A549 treated with ZK216348 at 1 μM for 4 hours (cell line): ENCODE measurements at places on chromosomes 2 and 18. TPM values are rescaled to one million over a fixed set of nuclear protein-coding genes. Genes with fewer than 3 reads are reported as not detected.

The CYB5A gene
- 120 to 171 TPM (median 127 TPM) in 5 replicates for total RNA-seq

The MYOM1 gene
- 0.07 to 0.28 TPM (median 0.12 TPM) in 5 replicates for total RNA-seq

The CYS1 gene
- total RNA-seq = 1.2 to 1.8 TPM (median 1.4 TPM) in 5 replicates

The PAX8 gene
- 0.49 to 1.5 TPM (median 1.0 TPM) in 5 replicates for total RNA-seq

The MGAT4A gene
- total RNA-seq = 1.3 to 2.3 TPM (median 2.0 TPM) in 5 replicates

The CPS1 gene
- 7.5 to 12.3 TPM (median 10.7 TPM) in 5 replicates for total RNA-seq

The POU3F3 gene
- total RNA-seq = 0.05 to 0.06 TPM in 2 of 5 replicates, not detected in the others

The NCKAP5 gene
- total RNA-seq = 0.79 to 1.4 TPM (median 1.1 TPM) in 5 replicates

The HRH4 gene
- not detected in 5 replicates for total RNA-seq

The RNF152 gene
- total RNA-seq = 0.09 to 0.15 TPM in 2 of 5 replicates, not detected in the others

The EN1 gene
- total RNA-seq = 0.89 to 1.4 TPM (median 1.0 TPM) in 5 replicates

The SNTG2 gene
- not detected in 5 replicates for total RNA-seq

The RBM44 gene
- 0.13 to 0.66 TPM (median 0.29 TPM) in 5 replicates for total RNA-seq

The DCTN1 gene
- 107 to 172 TPM (median 149 TPM) in 5 replicates for total RNA-seq

The HOXD13 gene
- 0.07 to 0.27 TPM (median 0.23 TPM) in 5 replicates for total RNA-seq

The LCT gene
- 0.04 to 0.06 TPM in 2 of 5 replicates, not detected in the others for total RNA-seq

The BOLL gene
- total RNA-seq = not detected in 5 replicates

The BIN1 gene
- 25.6 to 33.2 TPM (median 29.9 TPM) in 5 replicates for total RNA-seq

The CROCC2 gene
- not detected in 5 replicates for total RNA-seq

The BMP10 gene
- total RNA-seq = not detected in 5 replicates

The ASTL gene
- not detected in 5 replicates for total RNA-seq

The CRYGB gene
- not detected in 5 replicates for total RNA-seq

The CACNB4 gene
- total RNA-seq = 0.06 to 0.16 TPM (median 0.07 TPM) in 3 of 5 replicates, not detected in the others

The SIX3 gene
- 0.81 to 1.6 TPM (median 1.4 TPM) in 5 replicates for total RNA-seq

The HAT1 gene
- 67.1 to 96.5 TPM (median 68.8 TPM) in 5 replicates for total RNA-seq

The ATOH8 gene
- 7.8 to 14.0 TPM (median 9.8 TPM) in 5 replicates for total RNA-seq

The CXCR1 gene
- total RNA-seq = not detected in 5 replicates

The ERMN gene
- total RNA-seq = not detected in 5 replicates

The C2orf92 gene
- 0.54 to 1.1 TPM (median 0.66 TPM) in 5 replicates for total RNA-seq

The GAL3ST2 gene
- 0.20 to 0.46 TPM (median 0.33 TPM) in 5 replicates for total RNA-seq

The DQX1 gene
- 0.09 to 0.49 TPM (median 0.20 TPM) in 3 of 5 replicates, not detected in the others for total RNA-seq

The ACADL gene
- 0.11 to 0.24 TPM in 2 of 5 replicates, not detected in the others for total RNA-seq

The NT5C1B gene
- total RNA-seq = not detected in 5 replicates

The LOXL3 gene
- 0.27 to 1.1 TPM (median 0.58 TPM) in 5 replicates for total RNA-seq

The ACP1 gene
- 177 to 303 TPM (median 183 TPM) in 5 replicates for total RNA-seq

The REG3A gene
- total RNA-seq = not detected in 5 replicates

The PRSS56 gene
- total RNA-seq = 0.08 to 0.31 TPM (median 0.20 TPM) in 4 of 5 replicates, not detected in the other

The TUBA4B gene
- total RNA-seq = 0.26 to 0.33 TPM (median 0.27 TPM) in 3 of 5 replicates, not detected in the others

The TXNDC2 gene
- 0.15 to 0.34 TPM (median 0.17 TPM) in 5 replicates for total RNA-seq

The GBX2 gene
- 1.5 to 3.1 TPM (median 2.9 TPM) in 5 replicates for total RNA-seq

The FSHR gene
- not detected in 5 replicates for total RNA-seq

The HPCAL1 gene
- total RNA-seq = 125 to 224 TPM (median 205 TPM) in 5 replicates

The SLC9A4 gene
- total RNA-seq = not detected in 5 replicates

The DLX1 gene
- total RNA-seq = 2.6 to 3.7 TPM (median 3.2 TPM) in 5 replicates

The TPGS2 gene
- total RNA-seq = 76.2 to 94.4 TPM (median 90.0 TPM) in 5 replicates

The NDUFS1 gene
- 59.3 to 71.8 TPM (median 59.8 TPM) in 5 replicates for total RNA-seq

The ALLC gene
- total RNA-seq = not detected in 5 replicates

The FAM237A gene
- total RNA-seq = not detected in 5 replicates

The ABCG5 gene
- not detected in 5 replicates for total RNA-seq

The LRP1B gene
- 0.02 to 0.09 TPM in 2 of 5 replicates, not detected in the others for total RNA-seq

The ITPRIPL1 gene
- not detected in 5 replicates for total RNA-seq

The AP1S3 gene
- 24.7 to 51.4 TPM (median 35.4 TPM) in 5 replicates for total RNA-seq

The TSPYL6 gene
- not detected in 5 replicates for total RNA-seq

The PRKAG3 gene
- total RNA-seq = not detected in 5 replicates
